ENCODE measurements at places on chromosomes 6 and 20.

DNA sequence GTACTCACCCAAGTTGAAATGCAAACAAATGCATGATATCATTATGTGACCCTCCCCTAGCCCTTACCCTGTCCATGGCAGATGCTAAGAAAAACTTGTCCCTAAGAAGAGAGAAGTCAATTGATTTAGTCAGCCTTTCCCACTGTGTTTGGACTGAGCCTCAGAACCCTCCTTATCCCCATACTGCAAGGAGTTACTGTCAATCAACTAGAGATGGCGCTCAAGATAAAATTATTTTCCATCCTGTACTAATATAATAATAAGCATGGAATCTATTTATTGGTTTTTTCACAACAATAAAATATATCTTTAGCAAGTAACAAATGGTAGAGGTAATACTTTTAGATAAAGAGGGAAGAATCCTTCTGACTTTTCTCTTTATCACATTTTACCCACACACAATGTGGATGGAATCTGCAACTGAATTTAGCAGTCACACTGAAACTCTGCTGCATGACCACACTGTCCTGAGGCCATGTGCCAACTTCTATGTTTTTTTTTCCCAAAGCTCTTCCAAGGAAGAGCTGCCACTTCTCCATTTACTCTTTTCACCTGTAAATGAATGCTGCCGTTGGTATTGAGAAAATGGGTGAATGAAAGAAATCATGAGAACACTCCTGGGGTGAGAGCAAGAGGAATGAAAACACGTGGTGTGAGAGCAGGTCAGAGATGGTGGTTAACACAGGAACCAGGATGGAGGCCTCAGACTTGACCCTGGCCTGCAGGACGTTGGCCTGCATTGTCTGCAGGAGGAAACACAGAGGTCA, 10.5 kb downstream of the NT5E start:
- no peak for DNase-seq

DNA sequence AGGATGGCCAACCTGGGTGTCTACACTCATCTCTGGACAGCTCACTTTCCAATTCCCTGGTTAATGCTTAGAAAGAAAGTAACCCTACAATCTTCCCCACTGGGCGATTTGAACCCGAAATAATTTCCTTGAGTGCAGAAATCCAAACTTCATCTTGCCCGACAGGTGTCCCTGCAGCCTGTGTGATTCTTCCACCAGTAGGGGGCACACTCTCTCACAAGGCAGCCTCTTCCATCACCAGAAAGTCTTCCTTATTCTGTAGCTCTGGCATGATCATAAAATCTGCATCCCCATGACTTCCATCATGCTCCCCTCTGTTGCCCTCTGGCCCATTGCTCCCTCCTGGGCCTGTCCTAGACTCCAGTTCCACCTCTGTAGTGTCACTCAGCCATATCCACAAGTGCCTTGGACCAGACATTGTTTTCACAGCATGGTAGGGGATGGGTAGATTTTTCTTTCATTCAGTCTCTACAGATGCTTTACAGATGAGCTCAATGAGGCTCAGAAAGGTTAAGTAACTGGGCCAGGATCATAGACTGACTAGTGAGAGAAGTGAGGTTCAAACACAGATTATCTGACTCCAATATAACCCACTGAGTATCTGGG, 170.4 kb upstream of the SPTLC3 start:
- DNase-seq: no peak

DNA sequence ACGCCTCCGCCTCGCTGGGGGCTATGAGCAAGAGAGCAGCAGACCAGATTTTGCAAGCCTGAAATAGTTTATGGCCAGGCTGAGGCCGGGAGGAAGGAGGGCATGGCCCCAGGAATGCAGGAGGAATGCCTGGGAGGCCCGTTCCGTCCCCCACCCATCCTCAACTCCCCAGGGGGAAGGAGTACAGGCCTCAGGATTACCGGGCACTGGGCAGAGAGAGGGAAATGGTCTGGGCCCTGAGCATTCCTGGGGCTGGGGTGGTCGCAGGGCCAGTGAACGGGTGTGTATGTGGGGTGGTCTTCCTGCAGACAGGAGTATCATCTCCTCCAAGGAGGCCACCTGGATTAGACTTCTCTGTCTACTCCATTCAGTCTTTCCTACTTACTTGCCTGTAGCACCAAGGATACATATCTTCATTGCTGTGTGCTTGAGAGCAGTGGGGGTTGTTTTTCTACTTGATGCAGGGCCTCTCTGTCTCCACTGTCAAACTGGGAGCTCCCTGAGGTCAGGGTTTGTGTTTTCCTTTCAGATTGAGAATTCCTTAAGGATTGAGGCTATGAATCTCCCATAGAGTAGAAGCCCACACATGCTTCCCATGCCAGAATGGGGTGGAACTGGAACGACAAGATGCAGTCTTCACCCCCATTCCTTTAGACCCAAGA, 81.3 kb downstream of the VEGFA start:
- DNase-seq: no peak

- DNase-seq: no peak
These were observed 28.5 kb downstream of the C6orf15 start for GRCh38 chr6:31083742-31084354.

DNA sequence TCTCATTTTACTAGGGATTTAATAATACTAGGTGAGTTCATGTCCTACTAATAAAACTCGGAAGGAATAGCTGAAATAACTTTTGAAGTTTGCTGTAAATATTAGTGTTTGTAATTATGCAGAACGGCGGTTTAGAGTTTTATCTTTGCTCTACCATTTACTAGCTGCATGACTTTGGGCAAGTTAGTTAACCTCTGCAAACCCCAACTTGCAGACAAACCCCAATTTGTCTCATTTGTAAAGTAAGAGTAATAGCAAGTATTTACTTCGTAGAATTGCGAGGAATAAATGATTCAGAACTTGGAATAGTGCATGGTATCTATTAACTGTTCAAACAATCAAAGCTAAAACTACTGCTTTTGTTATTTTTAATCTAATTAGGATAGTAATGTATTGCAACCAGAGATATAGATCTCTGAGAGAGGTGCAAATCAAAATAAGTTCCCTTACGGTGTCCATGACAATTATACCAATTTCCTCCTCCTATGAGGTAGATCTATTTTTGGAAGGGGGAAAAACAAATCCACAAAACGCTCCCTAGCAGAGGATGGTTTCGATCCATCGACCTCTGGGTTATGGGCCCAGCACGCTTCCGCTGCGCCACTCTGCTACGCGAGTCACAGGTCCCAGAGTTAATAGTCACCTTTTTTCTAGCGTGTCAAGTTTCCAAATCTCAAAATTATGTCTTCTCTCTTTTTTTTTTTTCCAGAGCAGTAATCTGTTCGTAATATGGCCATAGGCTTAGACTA, 35.1 kb upstream of the BTN3A2 start:
- DNase-seq: no peak

DNA sequence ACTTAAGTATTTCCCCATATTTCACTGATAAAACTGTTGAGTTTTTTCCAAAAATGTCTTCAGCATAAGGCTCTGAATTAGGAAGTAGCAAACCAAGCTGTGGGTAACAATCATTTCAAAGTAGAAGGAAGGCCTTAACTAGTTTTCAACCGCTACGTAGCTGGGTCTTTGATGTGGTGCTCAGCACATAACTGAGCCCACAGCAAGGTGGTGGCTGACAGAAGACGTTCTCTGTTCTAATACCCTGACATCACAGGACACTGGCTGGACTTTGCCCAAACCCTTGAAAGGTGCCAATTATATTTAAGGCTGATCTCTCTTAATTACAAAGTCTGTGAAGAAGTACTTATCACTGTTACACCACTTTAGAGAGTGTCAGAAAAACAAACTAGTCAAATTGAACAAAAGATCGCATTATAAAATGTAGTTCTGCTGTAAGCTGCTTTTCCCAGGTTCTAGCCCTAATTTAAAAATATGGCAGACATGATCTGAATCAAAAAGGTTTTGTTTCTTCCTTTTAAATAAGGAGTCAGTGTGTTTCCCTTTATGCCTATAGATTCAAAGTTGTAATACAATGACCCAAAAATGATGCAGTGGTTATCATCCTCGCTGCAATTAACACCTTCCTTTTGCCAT, 26.7 kb downstream of the MAN1A1 start:
- DNase-seq: no peak

DNA sequence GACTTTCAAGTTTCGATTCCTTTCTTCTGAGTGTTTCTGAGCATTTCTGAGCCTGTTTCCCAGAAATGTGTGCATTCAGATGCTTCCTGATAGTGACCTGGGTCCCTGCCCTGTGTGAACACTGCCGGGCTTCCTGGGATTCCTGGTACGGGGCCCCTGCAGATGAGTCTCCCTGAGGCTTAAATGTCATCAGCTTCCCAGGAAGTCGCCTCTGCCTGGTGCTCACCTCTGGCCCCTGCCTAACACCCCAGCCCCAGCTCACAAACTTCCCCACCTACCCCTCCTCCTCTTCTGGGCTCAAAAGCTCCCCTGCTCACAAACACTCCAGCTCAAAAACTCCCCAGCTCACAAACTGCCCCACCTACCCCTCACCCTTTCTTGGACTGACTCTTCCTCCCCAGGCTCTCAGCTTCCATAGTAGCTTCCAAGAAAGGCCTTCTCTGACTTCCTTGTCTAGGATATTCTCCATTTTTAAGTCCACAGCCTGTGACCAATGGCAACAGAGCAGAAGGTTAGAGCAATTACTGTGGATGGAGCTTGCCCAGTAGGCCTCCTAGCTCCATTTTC, 42.0 kb downstream of the TGM2 start:
- no peak for DNase-seq

GRCh38 chr20:52975803-52976531, 3.8 kb downstream of the TSHZ2 start:
- DNase-seq: no peak

GRCh38 chr20:4113615-4114603, 98.6 kb upstream of the RNF24 start:
- DNase-seq: no peak

GRCh38 chr6:20877008-20877937, 343.0 kb downstream of the CDKAL1 start:
- no peak for DNase-seq

- no peak for DNase-seq
These were observed 136.2 kb upstream of the GPR6 start for GRCh38 chr6:109841869-109842268.

DNA sequence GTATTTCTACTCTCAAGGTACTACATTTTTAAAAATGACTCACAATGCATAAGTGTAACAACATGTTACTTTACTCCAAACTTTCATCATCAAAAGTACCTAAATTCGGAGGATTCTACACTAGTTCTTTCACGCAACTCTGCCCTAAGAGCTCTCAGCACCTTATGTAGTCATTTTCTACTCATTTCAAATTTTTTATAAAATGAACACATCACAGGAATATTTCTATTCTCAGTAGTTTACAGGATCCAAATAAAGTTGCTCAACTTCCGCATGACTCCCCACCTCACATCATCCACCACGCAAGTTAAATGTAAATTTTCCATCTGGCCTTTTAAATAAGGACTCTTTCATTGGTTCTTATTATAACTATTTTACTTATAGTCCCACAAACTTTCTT, 344.9 kb upstream of the MANEA start:
- no peak for DNase-seq

DNA sequence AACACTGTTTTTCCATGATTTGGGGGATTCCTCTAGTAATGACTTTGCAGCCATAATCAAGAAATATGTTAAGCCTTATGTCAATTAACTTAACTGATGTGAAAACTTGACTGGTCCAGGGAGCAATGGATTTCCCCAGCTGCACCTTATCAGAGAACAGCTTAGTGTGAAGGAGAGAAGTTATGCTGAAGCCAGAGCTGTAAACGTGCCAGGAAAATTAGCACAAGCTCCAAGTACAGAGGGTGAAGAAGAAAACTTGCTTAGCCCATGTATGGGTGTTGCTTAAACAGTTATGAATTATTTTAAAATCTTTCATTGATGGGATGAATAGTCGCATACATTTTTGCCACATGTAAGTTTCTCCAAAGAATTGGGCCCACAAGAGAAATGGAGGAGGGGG, 214.9 kb upstream of the RNF217 start:
- DNase-seq: no peak

DNA sequence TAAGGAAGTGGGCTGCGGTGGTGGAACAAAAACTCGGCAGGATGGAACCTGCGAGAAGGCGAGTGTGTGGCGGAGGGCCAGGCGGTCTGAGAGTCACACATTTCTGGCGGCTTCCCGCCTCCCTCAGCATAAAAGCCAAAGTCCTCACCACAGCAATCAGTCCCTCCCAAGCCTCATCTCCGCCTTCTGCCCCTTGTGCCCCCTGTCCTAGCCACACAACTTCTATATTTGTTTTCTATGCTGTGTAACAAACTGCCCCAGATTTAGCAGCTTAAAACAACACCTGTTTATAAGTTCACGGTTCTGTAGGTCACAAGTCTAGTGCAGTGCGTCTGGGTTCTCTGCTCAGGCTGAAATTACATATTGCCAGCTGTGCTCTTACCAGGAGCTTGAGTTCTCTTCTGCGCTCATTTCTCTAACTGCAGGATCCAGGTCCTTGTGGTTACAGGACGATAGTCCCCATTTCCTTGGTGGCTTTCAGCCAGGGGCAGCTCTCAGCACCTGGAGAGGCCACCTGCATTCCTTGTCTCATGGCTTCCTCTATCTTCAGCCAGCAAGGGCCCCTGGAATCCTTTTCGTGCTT, 11.7 kb upstream of the SPO11 start:
- no peak for DNase-seq

- DNase-seq: no peak
These were observed 12.0 kb downstream of the PTPN1 start for GRCh38 chr20:50522053-50522674.

DNA sequence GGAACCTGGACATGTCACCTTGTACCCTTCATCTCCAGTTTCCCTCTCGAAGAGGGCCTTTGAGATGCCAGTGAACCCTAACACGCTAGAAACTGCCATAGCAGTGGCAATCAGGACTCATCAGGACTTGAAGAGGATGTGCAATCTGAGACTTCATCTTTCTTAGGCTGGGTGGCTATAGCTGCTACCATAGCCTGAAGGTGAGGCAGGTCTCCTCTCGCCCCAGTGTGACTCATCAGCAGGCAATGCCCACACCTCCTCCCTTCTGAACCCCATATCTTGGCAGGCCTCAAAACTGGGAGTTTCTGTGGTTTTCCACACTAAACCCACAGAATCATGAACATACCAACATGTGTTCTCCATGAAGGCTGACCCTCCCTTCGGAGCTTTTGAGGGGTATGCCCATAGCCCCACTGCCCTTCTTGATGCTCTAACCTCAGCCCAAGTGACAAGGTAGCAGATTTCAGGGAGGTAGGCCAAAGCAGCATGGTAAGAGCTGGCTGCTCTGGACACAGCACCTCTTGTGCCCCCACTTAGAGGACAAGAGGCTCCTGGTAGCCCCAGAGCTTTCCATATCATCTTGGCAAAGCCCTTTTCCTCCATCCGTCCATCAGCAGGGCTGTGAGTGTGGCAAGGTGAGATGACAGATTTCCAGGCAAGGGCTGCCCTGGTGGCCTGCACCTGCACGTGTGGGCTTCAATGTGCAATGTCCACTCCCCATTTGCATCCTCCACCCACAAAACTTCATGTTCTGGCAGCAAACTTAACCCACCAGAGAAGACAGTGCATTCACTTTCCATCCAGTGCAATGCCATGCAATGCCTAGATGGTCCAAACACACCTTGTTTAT, 2.6 kb downstream of the BLCAP start:
- DNase-seq: no peak

DNA sequence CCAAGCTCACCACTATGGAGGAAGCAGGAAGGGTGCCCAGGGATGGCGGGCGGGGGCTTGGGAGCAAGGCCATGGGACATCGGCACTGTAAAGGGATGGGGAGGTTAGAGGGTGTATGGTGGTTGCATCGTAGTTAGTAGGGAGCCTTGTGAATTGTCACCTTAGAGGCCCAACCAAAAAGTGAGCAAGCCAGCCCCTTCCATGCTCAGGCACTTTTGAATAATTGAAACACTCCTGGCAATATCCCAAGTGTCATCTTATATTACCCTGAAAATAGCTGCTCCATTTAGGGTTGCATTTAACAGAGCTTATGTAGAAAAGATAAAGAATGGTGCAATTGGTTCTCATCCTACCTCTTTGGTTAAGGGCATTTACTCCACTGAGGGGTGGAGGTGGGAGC, 169.2 kb downstream of the SAMD5 start:
- DNase-seq: no peak

Data from hypothalamus (tissue), 51 donors.